ENCODE measurements at places on chromosomes 6 and 20. TPM values are rescaled to one million over a fixed set of nuclear protein-coding genes. Genes with fewer than 3 reads are reported as not detected.

DNA sequence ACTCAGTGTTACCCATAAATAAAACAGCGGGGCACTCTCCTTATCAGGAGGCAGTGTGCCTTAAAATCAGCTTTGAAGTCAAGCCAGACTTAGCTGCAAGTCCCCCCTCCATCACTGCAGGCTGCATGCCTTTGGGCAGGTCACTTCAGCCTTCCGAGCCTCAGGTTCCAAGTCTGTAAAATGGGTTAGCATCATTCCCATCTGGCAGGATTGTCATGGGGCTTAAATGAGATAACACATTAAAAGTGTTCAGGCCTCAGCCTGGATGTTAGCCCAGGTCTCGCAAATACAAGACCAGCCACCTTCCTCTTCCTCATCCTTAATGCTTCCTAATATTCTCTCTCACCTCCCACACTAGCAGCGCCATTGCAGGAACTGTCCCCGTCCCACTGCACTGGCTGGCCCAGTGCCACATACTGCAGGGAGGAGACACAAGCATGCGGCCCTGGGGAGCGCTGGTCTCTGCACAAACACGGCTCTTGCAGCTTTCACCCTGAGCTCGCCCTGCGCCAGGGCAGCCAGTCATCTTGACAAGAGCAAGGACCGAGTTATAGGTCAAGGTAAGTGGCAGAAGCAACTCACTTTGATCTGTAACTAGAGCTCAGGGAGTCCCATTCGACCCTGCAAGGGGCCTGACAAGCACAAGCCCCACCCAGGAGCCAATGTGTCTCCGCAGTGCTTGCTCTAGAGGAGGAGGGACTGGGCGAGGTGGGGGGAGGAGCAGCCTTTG is 564.6 kb upstream of the AGPAT4 start:
- no peak for DNase-seq

DNA sequence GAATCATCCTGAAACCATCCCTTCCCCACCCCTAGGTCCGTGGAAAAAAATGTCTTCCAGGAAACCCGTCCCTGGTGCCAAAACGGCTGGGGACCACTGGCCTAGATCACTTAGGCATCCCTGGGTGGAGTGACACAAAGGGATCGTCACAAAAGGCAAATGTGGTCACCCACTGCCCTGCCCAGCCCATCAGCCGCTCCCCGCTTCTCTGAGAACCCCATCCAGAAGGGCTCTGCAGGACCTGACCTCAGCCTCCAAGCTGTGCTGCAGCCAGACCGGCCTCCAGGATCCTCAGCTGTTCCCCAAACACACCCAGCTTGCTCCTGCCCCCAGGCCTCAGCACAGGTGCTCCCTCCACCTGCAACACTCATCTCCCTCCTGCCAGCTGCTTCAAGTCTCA is 61.6 kb downstream of the PREX1 start:
- no peak for DNase-seq

- no peak for DNase-seq
These were observed 159.8 kb downstream of the ZFP64 start for GRCh38 chr20:52031563-52032303.

DNA sequence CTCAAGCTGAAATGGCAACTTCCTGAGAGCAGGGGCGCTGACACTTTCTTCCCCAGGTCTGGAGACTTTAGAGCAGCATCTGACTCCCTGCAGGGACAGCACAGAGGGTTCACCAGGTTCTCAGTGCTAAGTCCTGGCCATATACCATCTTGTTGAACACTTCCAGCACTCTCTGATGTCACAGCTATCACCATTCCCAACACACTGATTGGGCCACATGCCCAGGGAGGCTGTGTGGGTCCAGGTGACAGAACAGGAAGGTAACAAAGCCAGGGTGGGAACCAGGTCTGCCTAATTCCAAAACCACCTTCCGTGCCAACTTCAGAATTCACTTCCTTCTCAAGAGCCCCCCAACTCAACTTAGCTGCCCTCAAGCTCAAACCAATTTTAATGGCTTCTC is 4.3 kb downstream of the APCDD1L start:
- DNase-seq, result no peak

DNA sequence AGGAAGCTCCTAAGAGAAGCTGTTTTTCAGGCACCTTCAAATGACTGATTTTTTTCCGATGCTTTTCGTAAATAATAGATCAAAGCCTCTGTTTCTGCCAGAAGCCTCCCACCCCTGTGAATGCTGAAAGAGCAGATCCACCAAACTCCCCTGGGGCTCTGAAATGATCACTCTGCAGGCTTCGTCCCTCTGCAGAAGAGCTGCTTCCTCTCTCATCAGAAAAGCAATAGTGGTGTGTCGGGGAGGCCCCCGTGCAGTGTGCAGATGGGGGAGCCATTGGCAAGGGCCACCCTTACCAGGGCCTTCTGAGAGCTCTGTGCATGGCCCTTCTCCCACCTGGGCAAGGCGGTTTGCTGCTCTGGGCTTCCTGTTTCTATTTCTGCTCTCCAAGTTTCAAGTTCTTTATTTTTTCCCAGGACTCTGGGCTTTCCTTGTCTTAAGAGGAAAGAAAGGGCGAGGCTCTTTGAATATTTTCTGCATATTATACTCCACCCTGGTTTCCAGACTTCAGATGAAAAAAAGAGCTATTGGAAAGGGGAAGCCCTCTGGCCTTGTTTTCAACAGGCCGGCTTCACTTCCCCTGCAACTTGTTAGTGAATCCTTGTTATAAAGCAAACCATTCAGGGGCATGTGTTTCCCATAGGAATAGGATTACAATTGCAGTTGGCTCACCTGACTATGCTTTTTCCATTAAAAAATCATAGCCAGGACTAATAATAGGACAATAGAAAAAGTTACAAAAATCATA is 155.2 kb downstream of the TTLL2 start:
- DNase-seq, result no peak

DNA sequence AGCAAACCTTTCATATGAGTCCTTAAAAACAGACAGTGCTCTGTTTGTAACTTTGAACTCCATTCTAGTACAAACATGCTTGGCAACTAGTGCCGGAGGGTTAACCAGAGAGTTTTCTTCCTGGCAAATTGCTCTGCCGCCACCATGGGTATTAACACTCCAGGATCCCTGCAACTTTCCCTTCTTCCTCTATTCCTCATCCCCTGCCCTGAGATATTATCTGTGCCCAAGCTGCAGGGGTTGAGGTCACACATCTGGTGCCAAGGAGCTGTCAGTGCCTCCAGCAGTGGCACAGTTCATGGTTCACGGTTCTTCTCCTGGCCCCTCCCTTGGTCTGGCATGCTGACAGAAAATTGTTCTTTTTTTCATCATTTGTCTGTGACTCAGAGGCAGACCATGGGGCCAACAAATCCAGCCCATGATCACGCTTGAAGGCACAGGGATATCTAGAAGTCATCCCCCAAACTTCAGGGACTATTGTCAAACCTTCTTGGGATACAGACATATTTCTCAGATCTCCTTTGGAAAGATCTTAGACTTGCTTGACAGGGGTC is 77.5 kb downstream of the ATXN1 start:
- no peak for DNase-seq

GRCh38 chr6:17710331-17710730 is 3.6 kb upstream of the NUP153 start:
- no peak for DNase-seq

GRCh38 chr6:53986165-53986720 is 125.0 kb upstream of the MLIP start:
- DNase-seq, result no peak

- DNase-seq, result no peak
These were observed 303.0 kb upstream of the GJE1 start for GRCh38 chr6:141829566-141830360.

The OR12D3 gene
- total RNA-seq, result not detected

The CUL7 gene
- 10.8 TPM for total RNA-seq

The STK4 gene
- 29.8 TPM for total RNA-seq

Data from esophagus squamous epithelium (tissue), 5 donors.